ENCODE measurements at places on chromosomes 1 and 21.
A peak's percentile ranks its signal among the peaks of the same experiment; 100 is the strongest.

DNA sequence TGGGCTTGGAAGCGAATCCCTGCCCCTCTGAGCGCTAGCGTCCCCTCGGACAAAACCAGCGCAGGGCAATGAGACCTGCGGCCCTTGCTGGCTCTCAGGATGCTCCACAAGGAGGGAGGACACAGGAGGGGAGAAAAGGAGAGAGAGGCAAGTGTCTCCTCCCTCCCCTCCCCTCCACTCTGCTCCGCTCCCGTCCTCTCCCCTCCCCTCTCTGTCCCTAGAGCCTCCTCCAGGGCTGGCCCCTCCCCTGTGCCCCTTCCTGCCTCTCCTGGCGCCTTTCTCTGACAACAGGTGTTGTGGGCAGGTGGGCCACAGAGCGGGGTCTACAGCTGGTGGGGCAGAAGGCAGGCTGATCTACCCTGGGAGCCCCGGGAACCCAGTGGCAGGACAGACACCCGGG is 35.2 kb downstream of the TP73 start:
- DNase-seq, result no peak

DNA sequence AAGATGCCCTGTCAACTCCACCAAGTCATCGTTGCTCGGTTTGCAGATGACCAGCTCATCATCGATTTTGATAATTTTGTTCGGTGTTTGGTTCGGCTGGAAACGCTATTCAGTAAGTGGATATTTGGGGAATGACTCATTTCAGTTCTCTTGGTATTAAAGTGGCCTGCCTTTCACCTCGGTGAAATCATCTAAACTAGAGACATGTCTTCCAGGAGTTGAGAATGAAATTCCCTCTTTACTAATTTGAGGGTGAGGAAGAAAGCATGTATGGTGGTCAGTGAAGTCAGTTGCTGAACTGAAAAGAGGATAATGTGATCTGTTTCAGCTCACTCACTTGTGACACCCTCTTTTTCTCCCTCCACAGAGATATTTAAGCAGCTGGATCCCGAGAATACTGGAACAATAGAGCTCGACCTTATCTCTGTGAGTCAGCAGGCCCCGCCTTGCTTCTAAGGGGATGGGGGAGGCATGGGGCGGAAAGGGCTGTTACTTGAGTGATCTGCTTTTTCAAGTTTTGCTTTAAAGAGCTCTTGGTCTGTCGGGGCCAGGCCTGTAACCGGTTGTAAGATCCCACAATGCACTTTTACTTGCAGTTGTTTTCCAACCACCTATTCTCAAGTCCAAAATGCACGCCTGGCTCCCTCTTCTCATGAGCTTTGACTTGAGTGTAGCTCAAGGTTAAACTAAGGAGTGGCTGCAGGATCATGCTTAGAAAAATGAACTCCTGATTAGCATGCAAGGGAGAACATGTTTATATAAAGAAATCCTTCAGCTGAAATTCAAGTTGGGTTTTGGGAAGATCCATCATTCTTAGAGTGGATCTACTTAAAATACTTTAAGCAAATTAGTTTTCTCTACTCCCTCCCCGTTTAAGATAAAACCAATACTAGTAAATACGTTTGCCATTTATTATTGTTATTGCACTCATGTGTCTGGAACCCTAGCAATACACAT is 59.8 kb downstream of the CAPN2 start:
- DNase-seq, result no peak

DNA sequence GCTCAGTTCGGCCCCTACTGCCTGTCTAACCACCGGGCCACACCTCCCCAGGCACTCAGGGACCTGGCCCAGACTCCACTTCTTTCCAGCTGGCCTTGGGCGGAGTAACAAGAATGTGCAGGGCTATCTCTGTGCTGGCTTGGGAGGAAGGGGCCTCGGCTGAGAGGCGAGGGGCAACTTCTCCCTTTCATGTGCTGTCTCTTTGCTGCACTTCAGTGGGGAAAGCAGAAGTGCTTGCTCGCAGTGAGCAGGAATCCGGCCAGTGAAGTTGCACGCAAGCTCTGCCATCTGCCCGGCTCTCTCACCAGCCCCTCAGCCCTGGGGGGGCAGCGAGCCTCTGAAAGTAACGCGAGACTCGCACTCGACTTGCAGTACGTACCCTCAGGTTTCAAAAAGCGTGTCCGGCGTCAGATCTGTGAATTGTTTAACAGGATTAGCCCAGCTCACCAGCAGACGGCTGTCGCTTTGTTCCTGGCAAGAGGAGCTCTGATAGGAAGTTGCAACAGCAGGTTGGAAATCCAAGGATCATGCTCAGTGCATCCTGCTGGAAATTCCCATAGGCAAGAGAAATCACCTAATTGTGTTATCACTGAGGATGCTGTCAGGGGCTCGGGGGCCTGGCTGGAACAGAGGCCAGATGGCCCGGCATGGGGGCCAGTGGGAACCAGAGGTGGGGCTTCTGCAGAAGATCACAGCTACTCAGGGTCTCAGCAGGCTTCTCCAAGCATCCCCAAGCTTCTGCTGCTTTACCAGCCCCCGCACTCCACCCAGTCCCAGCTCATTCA is 221.1 kb downstream of the NPHP4 start:
- DNase-seq, result no peak

GRCh38 chr1:51956528-51957509 is 33.7 kb downstream of the RAB3B start:
- DNase-seq, result no peak

DNA sequence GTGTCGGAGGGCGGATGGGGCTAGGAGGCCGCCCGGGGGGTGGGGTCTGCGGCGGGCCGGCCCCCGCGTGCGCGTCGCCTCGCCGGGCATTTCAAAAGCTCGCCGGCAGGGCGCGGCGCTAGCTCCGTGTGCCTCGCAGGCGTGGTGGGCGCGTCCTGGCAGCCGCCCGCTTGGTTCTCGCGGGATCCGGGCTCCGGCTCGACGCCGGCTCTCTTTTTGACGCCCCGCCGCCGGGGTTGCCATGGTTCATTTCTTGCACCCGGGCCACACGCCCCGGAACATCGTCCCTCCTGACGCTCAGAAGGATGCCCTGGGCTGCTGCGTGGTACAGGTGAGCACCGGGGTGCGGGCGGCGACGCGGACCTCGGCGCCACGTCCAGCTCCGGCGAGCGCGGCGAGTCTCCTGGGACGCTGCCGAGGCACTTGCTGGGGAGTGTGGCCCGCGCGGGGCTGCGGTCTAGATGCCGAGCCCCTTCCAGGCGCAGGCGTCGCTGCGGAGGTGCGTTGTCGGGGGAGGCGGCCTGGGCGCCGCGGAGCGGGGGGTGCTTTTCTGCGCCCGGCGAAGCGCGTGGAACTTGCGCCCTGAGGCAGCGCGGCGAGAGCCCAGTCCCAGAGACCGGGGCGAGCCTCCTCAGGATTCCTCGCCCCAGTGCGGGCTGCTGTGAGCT is at the start of gene ZYG11A:
ZYG11A (plus strand) TSS at position 118 of the 668 bp plus-strand sequence; CDS start at position 242, 124 bp downstream.
- peak; percentile 66 for DNase-seq

DNA sequence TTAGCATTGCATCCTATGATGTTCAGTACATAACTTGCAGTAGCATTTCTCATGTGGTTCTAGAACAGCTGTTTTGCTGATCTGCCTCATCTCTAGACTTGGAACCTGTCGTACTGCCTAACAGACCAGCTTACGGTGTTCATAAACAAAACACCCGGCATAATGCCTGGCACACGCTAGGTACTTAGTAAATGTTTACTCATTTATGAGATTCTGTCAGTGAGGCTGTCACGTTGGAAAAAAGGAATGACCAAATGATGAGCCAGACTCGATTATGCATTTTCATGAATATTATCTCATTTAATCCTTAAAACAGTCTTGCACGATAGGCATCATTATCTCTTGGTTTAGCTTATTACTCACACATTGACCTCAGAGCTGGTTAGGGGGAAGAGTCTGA is 46.4 kb downstream of the CACHD1 start:
- DNase-seq, result no peak

DNA sequence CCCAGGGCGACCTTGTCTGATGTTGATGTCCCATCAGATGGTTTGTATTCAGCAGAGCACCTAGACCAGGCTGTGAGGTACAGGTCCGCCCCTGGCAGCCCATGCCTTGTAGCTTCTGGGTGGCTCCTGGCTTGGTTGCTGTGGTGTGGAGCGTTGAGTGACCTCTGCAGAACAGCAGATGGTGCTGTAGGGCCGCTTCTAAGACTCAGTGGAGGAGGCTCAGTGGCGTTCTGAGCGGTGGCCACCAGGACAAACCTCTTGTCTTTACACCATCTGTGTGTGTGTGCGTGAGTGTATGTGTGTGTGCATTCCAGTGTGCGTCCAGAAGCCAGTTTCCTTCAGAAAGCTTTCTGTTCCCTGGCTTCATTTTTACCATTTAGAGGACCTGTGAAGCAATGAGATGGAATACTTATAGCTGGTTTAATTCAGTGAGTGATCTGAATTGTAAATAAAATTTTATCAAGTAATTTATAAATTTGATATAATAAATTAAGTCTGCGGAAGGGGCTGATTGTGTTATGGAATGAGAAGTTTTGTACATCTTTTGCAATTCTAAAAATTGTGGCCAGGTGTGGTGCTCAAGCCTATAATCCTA is 66.1 kb downstream of the ADARB1 start:
- DNase-seq, result peak; percentile 75

- no peak for DNase-seq
Measured at GRCh38 chr1:77118712-77119111, 100.5 kb downstream of the PIGK start.

GRCh38 chr1:69499203-69499803 is 68.4 kb upstream of the LRRC7 start:
- no peak for DNase-seq

- no peak for DNase-seq
Measured at GRCh38 chr1:46406881-46407608, 12.9 kb downstream of the FAAH start.

GRCh38 chr21:14543983-14544382 is 2.1 kb downstream of the SAMSN1 start:
- no peak for DNase-seq

GRCh38 chr21:38165466-38166172 is 91.2 kb upstream of the KCNJ15 start:
- no peak for DNase-seq

GRCh38 chr1:160134791-160135572 is 16.4 kb upstream of the ATP1A4 start:
- DNase-seq, result no peak

DNA sequence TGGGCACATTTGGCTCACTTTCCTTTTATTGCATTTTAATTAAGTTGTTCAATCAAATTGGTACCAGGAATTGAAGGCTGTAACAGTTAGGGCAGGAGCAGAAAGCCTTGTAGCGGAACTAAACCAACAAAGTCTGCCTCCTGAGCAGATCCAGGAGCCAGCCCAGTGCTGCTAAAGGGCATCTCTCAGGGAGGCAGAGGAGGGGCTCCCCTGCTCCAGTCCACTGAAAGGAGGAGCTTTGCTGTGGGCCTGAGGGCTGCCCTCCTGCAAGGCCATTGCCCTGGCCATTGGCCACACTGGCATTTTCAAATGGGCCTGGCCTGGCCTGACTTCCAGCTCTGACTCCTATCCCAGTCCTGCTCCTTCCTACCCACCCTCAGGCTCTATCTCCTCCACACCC is 3.7 kb upstream of the TRABD2B start:
- no peak for DNase-seq

DNA sequence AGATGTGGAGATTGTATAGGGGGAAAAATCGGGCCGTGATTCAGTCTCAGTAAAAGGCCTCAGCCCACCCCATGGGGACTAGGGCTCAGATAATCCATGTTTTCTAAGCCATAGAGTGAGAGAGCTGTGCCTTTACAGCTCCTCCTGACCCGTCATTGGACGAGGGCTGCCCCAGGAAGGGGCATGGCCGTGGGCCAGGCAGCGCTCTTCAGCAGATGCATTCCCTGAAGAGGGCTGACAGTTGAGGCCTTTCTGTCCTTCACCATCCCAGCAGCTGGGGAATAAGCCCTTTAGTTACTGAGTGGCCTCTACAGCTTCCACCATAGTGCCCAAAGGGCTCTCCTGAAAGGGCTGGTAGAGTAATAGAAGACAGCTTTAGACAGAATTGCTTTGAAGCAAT is 57.2 kb downstream of the ST3GAL3 start:
- DNase-seq, result no peak

- no peak for DNase-seq
Measured at GRCh38 chr1:154931940-154932487, 4.5 kb downstream of the PMVK start.

- DNase-seq, result no peak
Measured at GRCh38 chr1:151860504-151861187, 7.1 kb upstream of the THEM5 start.

GRCh38 chr1:110976089-110976488 is 12.4 kb upstream of the LRIF1 start:
- DNase-seq, result no peak

- DNase-seq, result peak; percentile 83
Measured at GRCh38 chr1:224623743-224624333, 7.7 kb downstream of the CNIH3 start.

DNA sequence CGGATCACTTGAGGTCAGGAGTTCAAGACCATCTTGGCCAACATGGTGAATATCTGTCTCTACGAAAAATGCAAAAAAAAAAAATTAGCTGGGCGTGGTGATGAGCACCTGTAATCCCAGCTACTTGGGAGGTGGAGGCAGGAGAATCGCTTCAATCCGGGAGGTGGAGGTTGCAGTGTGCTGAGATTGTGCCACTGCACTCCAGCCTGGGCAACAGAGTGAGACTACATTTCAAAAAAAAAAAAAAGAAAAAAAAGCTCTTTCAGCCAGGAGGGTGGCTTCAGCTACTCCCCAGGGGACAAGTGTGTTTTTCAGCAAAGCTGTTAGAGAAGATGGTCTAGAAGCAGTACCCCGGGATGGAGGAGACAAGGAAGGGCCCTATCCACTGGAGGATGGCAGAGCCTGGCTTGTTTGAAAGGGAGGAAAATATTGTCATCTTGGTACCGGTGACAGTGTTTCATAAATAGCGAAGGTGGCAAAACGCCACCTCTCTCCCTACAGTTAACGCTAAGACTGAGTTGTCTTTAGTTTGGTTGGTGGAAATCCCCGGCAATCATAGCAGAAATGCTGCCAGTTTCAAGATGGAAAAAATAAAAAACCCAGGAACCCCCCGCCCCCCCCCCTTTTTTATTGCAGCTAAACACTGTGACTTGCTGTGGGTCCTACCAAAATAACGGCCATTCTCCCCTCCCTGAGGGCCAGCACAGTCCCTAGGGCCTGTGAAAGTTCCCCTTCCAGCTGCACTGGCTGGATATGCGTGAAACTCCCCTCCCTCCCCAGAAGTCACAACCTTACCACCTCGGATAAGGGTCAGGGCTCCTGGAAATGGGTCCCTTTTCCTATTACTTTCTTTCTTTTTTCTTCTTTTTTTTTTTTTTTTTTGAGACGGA is 3.5 kb downstream of the PIK3CD start:
- DNase-seq, result peak; percentile 36

DNA sequence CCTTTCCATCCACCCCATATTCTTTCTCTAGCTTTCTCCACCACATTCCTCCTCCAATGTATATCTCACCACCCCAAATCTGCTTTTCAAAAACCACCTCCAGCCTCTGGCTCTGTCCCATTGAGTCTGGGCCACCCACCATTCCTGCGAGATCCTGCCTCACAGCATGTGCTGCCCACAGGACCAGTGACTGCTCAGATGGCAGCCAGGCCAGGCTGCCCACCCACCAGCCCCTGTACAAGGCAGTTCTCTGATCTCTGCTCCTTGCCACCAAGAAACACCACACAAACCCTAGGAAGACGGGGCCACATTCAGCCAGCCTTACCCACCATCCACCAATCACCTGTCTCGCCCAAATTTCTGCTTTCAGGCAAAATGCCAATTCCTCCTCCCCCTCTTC is 53.7 kb downstream of the PLEKHA6 start:
- DNase-seq, result no peak

GRCh38 chr1:164637461-164638375 is 78.7 kb downstream of the PBX1 start:
- DNase-seq, result no peak

GRCh38 chr1:248838357-248839167 is 538 bp downstream of the ZNF672 start:
- peak; percentile 90 for DNase-seq

Measured in CD4-positive, alpha-beta T cell treated with Interleukin-1 beta for 1 hour (primary cell).